ENCODE measurements at places on chromosomes 7 and 10. TPM values are rescaled to one million over a fixed set of nuclear protein-coding genes. Genes with fewer than 3 reads are reported as not detected.

The GIMAP7 gene
- 16.7 TPM for total RNA-seq

The VSTM2A gene
- not detected for total RNA-seq

The NAT16 gene
- not detected for total RNA-seq

The SPDYE17 gene
- total RNA-seq: not detected

The TLX1 gene
- not detected for total RNA-seq

The SPDYE6 gene
- total RNA-seq: not detected

The CPN1 gene
- total RNA-seq: not detected

The LIPJ gene
- total RNA-seq: 0.27 TPM

The SRPK2 gene
- 16.7 TPM for total RNA-seq

The EMX2 gene
- not detected for total RNA-seq

The PRSS37 gene
- not detected for total RNA-seq

All from hematopoietic multipotent progenitor cell (in vitro differentiated cells).